Effector memory CD8-positive, alpha-beta T cell (primary cell): ENCODE measurements at places on chromosomes 1 and 21.

- no peaks in the 10 kb centered on the region for H3K27me3 ChIP-seq
- no peak for DNase-seq
- no peak overlapping the region for H3K4me3 ChIP-seq
- H3K27ac ChIP-seq = no peak overlapping the region
- H3K4me1 ChIP-seq = peaks cover 14% of the 10 kb centered on the region
These were observed 5.3 kb downstream of the MRPS15 start for GRCh38 chr1:36458910-36459309.

- H3K27me3 ChIP-seq = no peaks in the 10 kb centered on the region
- peak overlapping the region; percentile 95 for H3K27ac ChIP-seq
- DNase-seq = no peak
- H3K4me1 ChIP-seq = peaks cover 43% of the 10 kb centered on the region
- H3K36me3 ChIP-seq = peaks cover 31% of the 10 kb centered on the region
- peak overlapping the region; percentile 82 for H3K4me3 ChIP-seq
These were observed 592 bp downstream of the ZNF692 start for GRCh38 chr1:248858096-248858890.

- no peak for DNase-seq
- H3K36me3 ChIP-seq = no peaks in the 10 kb centered on the region
- H3K27ac ChIP-seq = no peak overlapping the region
- no peaks in the 10 kb centered on the region for H3K27me3 ChIP-seq
- H3K4me3 ChIP-seq = no peak overlapping the region
- no peaks in the 10 kb centered on the region for H3K4me1 ChIP-seq
These were observed 361.1 kb upstream of the CHRM3 start for GRCh38 chr1:239025223-239025622.

GRCh38 chr1:71068325-71069240 is 12.3 kb downstream of the ZRANB2 start:
- peaks cover 96% of the 10 kb centered on the region for H3K36me3 ChIP-seq
- no peak for DNase-seq
- no peak overlapping the region for H3K4me3 ChIP-seq
- peaks cover 4% of the 10 kb centered on the region for H3K4me1 ChIP-seq

DNA sequence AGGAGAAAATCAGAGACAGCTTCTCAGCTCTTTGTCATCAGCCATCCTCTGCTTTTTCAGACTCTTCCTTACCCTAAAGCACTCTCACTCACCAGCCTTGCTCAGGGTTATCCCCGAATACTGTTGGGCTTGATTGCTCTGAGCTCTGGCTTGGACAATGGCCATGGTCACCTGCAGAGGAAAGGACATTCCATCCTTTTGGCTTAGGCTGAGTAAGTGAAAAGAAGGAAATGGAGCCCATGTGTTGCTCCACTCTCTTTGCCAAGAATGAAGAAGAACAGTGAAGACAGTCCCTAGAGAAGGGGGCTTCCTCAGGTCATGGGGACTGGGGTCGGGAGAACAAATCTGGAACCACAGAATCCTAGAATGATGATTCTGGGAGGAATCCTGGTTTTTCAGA is 2.3 kb downstream of the MTMR11 start:
- no peak overlapping the region for H3K4me3 ChIP-seq
- H3K4me1 ChIP-seq = peaks cover 11% of the 10 kb centered on the region
- no peaks in the 10 kb centered on the region for H3K36me3 ChIP-seq
- no peak overlapping the region for H3K27ac ChIP-seq
- DNase-seq = no peak

GRCh38 chr1:187566354-187566753 is 737.6 kb downstream of the PLA2G4A start:
- no peak for DNase-seq
- no peaks in the 10 kb centered on the region for H3K27me3 ChIP-seq
- H3K4me1 ChIP-seq = no peaks in the 10 kb centered on the region
- H3K27ac ChIP-seq = no peak overlapping the region

- no peak for DNase-seq
- H3K27me3 ChIP-seq = no peaks in the 10 kb centered on the region
- H3K4me1 ChIP-seq = peaks cover 36% of the 10 kb centered on the region
- peaks cover 31% of the 10 kb centered on the region for H3K36me3 ChIP-seq
These were observed 25.2 kb downstream of the CNST start for GRCh38 chr1:246591504-246591903.

DNA sequence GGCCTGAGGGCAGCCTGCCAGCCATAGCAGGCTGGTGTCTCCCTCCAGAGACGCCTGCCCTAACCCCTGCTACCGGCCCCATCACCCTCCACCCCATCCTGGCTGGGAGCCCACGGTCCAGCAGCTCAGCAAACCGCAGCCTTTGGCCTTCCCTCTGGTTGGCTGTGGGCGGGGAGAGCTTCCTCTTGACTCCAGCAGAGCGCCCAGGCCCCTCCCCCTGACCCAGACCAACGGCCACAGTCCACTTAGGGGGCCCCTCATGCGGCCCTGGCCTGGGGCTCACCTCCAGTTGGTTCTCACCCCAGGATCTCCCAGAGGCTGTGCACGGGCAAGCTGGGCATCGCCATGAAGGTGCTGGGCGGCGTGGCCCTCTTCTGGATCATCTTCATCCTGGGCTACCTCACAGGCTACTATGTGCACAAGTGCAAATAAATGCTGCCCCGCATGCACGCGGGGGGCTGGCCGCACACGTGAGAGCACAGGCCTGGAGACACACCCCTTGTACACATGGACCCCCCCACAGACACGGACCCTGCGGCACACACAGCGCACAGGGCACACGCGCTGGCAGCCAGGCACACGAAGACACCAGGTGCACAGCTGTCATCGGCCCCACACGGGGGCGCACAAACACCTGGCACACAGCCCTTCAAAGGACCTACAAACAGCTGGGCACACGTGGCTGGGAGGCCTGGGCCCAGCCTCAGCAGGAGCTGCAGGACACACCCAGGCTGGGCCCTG is 3.1 kb downstream of the SMIM1 start:
- H3K4me1 ChIP-seq = peaks cover 12% of the 10 kb centered on the region
- H3K36me3 ChIP-seq = peaks cover 27% of the 10 kb centered on the region
- no peaks in the 10 kb centered on the region for H3K27me3 ChIP-seq

GRCh38 chr1:175713381-175713780 is 30.0 kb downstream of the TNR start:
- no peaks in the 10 kb centered on the region for H3K4me1 ChIP-seq
- no peak overlapping the region for H3K27ac ChIP-seq
- DNase-seq = no peak
- H3K36me3 ChIP-seq = no peaks in the 10 kb centered on the region
- H3K4me3 ChIP-seq = no peak overlapping the region

DNA sequence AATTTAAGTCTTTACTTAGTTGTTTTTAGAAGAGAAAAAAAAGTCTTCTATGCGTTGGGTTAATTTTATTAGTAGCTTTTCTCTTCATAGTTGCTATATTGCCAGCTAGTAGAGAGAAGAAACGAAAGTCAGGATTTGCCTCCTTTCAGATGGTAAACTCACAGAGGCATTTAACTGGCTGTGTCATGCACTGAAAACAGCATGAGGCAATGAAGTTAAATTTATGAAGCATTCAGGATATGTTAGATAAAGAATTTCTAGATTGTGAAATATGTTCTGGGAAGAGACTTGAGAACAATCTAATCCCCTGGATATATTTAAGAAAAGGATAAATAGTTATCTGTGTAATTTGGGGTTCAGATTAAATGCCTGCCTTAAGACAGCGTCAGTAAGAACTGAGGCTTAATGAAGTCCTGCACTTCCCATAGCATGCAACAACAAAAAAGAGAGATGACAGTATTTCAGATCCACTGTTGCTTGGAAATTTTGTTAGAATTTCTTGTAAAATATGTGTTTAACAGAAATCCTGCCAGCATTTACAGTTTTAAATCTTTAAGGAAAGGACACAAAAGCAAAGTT is 1.7 kb downstream of the ANGPTL1 start:
- no peak overlapping the region for H3K4me3 ChIP-seq
- H3K36me3 ChIP-seq = peaks cover 2% of the 10 kb centered on the region
- peaks cover 3% of the 10 kb centered on the region for H3K4me1 ChIP-seq
- no peak overlapping the region for H3K27ac ChIP-seq
- peaks cover 14% of the 10 kb centered on the region for H3K27me3 ChIP-seq

DNA sequence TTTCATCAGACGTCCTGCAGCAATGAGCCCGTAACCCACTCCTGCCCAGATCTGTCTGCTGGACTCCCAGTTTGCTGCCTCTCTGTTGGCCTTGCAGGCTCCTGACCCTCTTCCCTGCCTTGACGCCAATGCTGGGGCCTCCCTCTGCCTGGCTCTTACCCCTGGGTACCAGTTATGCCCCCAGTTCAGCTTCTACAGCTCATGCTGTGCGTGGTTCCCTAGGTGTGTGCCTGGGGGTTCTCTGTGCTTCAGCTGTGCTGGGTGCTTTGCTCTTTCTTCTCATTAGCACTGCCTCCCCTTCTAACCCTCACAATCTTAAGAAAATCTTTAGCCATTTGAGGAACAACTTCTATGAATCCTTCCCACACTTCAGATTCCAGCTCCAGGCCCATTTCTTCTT is 151.4 kb downstream of the ZSCAN20 start:
- H3K4me3 ChIP-seq = no peak overlapping the region
- no peaks in the 10 kb centered on the region for H3K36me3 ChIP-seq
- DNase-seq = no peak
- no peaks in the 10 kb centered on the region for H3K4me1 ChIP-seq

- no peak overlapping the region for H3K4me3 ChIP-seq
- no peak overlapping the region for H3K27ac ChIP-seq
- H3K4me1 ChIP-seq = no peaks in the 10 kb centered on the region
- peaks cover 62% of the 10 kb centered on the region for H3K27me3 ChIP-seq
These were observed 85.2 kb upstream of the ABCD3 start for GRCh38 chr1:94332952-94333351.

GRCh38 chr1:96059276-96059675 is 662.3 kb upstream of the PTBP2 start:
- no peak for DNase-seq
- no peaks in the 10 kb centered on the region for H3K36me3 ChIP-seq
- H3K4me1 ChIP-seq = no peaks in the 10 kb centered on the region

DNA sequence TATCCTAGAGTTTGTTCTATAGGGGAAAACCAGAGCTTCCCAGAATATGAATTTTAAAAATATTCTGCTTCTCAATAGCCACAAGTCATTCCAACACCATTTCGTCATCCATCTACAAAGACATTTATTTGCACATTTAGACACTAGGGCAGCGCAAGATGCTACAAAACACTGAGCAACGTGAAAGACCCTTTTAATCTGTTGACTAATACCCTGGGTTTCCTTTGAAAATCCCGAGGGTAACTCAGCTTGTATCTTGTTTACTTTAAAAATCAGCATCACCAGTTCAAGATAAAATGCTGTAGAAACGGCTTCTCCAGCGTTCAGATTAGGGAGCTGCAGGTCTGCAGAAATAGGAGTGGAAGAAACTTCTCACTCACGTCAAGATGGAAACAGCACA is 13.5 kb downstream of the PDPN start:
- no peaks in the 10 kb centered on the region for H3K4me1 ChIP-seq
- no peak for DNase-seq
- peaks cover 56% of the 10 kb centered on the region for H3K27me3 ChIP-seq
- no peak overlapping the region for H3K4me3 ChIP-seq

DNA sequence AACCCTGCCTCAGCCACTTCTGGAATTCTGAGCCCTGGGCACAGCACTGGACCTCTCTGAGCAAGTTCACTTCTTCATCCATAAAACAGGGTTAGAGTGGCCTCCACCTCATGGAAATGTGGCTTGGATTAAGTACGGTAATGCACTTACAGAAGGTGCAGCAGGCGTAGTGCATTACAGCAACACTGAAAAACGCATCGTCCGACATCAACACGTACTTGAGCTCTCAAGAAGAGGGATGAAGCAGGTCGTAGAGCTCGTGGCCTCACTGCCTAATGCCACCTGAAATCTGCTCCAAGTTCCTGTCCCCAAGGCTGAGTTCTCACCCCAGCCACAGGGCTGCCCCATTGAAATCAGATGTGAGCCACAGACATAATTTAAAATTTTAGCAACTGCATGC is 650.1 kb downstream of the NPHP4 start:
- no peak overlapping the region for H3K27ac ChIP-seq
- H3K27me3 ChIP-seq = peaks cover 18% of the 10 kb centered on the region
- H3K36me3 ChIP-seq = no peaks in the 10 kb centered on the region
- no peak for DNase-seq
- H3K4me1 ChIP-seq = peaks cover 9% of the 10 kb centered on the region
- no peak overlapping the region for H3K4me3 ChIP-seq

DNA sequence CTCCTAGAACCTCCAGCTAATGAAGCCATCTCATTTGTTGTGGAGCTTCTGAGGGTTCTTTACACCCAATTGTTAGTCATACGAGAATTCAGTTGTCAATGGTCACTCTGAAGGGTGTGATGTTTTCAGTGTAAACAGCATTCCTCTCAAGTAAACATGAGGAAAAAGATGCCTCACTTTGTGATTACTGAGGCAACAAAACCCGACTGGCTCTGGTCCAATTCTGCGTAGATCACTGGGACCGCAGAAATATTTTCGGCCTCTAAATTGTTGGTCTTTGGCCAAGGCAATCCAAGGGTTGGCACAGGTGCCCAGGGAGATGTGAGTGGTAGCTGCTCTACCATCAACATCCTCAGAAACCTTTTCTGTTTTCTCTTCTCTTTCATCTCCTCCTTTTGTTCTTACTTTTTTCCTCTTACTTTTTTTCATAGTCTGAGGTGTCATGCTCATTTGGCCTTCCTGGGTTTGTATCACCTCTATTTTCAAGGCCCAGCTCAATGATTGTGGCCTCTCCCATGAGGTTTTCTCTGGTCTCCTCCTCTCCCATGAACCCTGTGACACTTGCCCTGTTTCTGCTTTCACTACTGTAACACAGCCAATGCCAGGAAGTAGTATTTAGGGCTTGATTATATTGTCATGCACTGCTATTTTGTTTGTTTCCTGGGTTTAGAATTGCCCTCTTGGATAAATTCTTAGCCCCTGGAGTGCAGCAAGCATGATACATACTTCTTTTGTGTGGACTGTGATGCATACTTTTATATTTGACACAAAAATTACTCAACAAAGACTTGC is 221.9 kb downstream of the TNR start:
- H3K36me3 ChIP-seq = no peaks in the 10 kb centered on the region
- H3K27me3 ChIP-seq = peaks cover 15% of the 10 kb centered on the region
- no peak overlapping the region for H3K4me3 ChIP-seq
- DNase-seq = no peak

GRCh38 chr1:209205039-209205438 is 378.5 kb upstream of the CAMK1G start:
- no peak overlapping the region for H3K27ac ChIP-seq
- no peak overlapping the region for H3K4me3 ChIP-seq
- DNase-seq = no peak
- H3K4me1 ChIP-seq = no peaks in the 10 kb centered on the region

DNA sequence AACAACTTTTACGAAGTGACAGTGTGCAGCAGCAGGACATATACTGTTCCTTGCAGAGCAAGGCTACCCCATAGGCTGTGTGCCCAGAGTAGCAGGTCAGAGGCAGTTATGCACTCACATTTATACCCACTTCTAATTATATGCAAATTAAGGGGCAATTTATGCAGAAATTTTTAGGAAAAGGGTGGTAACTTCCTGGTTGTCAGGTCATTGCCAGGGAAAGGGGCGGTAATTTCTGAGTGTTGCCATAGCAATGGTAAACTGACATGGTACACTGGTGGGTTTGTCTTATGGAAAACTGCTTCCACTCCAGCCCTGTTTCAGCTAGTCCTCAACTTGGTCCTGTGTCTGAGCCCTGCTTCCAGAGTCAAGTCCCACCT is 12.0 kb upstream of the SLAMF1 start:
- no peaks in the 10 kb centered on the region for H3K36me3 ChIP-seq
- H3K27me3 ChIP-seq = no peaks in the 10 kb centered on the region
- DNase-seq = no peak

GRCh38 chr1:25832336-25833037 is 12.7 kb downstream of the MTFR1L start:
- H3K4me1 ChIP-seq = peaks cover 2% of the 10 kb centered on the region
- H3K27me3 ChIP-seq = no peaks in the 10 kb centered on the region
- H3K27ac ChIP-seq = no peak overlapping the region
- no peak overlapping the region for H3K4me3 ChIP-seq
- no peak for DNase-seq
